ENCODE measurements at places on chromosomes 13 and 19. TPM values are rescaled to one million over a fixed set of nuclear protein-coding genes. Genes with fewer than 3 reads are reported as not detected.

Gene BRME1
- 6.1 TPM for polyA plus RNA-seq

Gene SPRED3
- 1.8 TPM for polyA plus RNA-seq

Gene SIN3B
- polyA plus RNA-seq, result 46.8 TPM

Gene C1QTNF9
- 0.43 TPM for polyA plus RNA-seq

- DNase-seq, result no peak
Observed at GRCh38 chr19:53910170-53910518, 1.1 kb downstream of the CACNG7 start.

DNA sequence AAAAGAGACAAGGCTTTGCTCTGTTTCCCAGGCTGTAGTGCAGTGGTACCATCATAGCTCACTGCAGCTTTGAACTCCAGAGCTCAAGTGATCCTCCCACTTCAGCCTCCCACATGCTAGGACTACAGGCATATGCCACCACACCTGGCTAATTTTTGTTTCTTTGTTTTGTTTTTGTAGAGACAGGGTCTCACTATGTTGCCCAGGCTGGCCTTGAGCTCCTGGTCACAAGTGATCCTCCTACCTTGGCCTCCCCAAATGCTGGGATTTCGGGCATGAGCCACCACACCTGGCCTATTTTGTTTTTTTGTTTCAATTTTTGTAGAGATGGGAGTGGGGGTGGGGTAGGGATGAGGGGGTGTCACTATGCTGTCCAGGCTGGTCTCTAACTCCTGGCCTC lies 6.9 kb downstream of the WDR87 start:
- no peak for DNase-seq

GRCh38 chr19:7554990-7555864 lies 19.7 kb downstream of the PNPLA6 start:
- no peak for DNase-seq

GRCh38 chr19:51689751-51690453 lies 3.2 kb upstream of the SPACA6 start:
- peak; percentile 63 for DNase-seq

- no peak for DNase-seq
Observed at GRCh38 chr19:40512473-40513344, 45.9 kb downstream of the SPTBN4 start.
